Stimulated activated CD8-positive, alpha-beta memory T cell treated with anti-CD3 and anti-CD28 coated beads, Interleukin-4, amount 100 ng/mL, for 24 hours (primary cell): ENCODE measurements at places on chromosomes 7 and 10.

GRCh38 chr10:86411281-86411841 lies 44.8 kb upstream of the GRID1 start:
- DNase-seq = no peak

GRCh38 chr7:158066085-158066484 lies 521.5 kb downstream of the PTPRN2 start:
- no peak for DNase-seq

GRCh38 chr10:14186245-14186644 lies 144.5 kb downstream of the FRMD4A start:
- no peak for DNase-seq

DNA sequence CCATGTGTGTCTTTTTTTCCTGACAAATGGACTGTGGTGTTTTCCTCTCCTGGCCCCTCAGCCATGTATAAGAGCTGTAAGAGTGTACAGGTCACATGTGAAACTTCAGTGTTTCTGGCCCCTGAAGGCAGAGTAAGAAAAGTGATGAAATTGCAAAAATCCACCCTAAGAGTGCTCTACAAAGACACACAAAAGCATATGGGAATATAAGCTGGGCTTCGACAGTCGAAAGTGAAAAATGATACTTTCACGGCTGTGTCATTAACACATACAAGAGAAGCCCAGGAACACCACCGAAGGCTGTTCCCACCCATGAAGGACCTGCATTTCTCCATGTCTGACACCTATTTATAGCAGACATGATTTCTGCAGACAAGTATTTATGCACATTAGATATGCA lies 192.2 kb downstream of the PARD3 start:
- no peak for DNase-seq

DNA sequence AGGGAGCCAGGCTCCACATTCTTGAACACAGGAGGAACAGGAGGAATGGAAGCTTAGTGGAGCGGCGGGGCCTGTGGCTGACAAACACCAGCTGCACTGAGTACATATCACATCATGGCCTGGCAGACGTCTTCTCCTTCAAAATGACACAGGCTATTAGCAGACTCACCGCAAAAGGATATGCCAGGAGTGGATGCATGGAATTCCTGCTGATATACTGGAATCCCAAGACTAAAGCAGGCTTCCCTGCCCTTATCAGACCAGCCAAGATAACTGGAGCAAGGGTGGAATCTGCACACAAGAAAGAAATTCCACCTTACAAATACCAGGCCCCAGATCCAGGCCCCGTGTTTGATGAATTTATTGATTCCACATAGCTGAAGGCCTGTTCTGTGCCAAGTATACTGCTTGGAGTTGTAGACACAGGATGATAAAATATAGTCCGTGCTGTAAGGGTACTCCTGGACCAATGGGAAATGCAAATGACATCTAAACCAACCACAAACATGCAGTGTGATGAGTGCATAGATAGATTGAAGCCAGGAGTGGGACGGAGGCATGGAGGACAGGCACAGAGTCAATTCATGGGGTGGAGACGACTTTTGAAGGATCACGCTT lies 480.5 kb upstream of the ZMIZ1 start:
- no peak for DNase-seq

GRCh38 chr7:44112231-44112996 lies 8.3 kb downstream of the AEBP1 start:
- DNase-seq = no peak

DNA sequence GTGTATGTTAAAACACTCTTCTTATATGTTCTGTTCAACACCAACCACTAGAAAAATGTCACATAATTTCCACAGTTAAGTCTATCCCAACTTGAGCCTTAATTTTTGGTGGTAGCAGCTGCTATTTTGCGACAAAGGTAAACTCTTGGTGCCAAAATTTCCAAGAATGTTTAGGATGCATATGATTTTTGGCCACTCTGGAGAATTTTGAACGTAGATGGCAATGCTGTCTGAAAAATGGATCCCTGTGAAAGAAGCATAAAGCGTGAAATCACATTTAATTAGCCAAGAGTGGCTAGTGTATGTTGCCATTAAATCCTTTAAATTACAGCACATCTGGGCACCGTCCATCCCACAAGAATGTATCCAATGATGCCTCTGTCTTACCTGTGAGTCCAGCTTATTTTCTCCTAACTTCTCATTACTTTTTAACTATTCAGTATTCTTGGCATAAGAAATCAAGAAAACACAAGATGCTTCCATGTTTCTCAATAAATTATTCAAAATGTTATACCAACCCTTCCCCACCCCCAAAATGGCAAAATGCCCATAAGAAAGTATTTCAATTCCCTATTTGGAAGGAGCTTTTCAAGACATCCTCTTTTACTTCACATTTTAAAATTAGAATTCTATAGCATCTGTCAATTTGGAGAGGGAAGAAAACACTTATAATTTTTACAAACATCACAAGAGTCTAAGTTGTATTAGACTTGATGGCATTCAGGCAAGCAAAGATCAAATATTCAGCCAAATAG lies 12.4 kb downstream of the PTPRZ1 start:
- no peak for DNase-seq

DNA sequence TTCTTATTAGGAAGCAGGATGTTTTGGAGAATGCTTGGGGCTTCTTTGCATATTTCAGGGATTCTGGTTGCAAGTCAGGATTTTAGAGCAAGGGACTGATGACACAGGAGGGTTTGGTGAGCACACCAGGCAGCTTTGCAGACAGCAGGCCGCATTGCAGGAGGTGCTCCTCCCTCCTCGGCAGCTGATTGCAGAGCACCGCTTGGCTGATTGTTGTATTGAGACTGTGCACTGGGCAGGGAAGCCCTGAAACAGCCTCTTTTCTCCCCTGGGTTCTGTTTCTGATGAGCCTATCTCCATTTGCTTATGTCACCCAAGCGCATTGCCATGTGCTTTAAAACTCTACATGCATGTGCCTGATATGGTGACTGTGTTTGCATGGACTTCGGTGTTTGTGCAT lies 769.6 kb downstream of the GRID1 start:
- no peak for DNase-seq

GRCh38 chr10:88119160-88119559 lies 255.7 kb downstream of the PTEN start:
- no peak for DNase-seq

GRCh38 chr10:108180878-108181277 lies 1016.4 kb upstream of the SORCS1 start:
- DNase-seq = no peak

- DNase-seq = no peak
Observed at GRCh38 chr10:113444766-113445365, 108.0 kb upstream of the HABP2 start.

DNA sequence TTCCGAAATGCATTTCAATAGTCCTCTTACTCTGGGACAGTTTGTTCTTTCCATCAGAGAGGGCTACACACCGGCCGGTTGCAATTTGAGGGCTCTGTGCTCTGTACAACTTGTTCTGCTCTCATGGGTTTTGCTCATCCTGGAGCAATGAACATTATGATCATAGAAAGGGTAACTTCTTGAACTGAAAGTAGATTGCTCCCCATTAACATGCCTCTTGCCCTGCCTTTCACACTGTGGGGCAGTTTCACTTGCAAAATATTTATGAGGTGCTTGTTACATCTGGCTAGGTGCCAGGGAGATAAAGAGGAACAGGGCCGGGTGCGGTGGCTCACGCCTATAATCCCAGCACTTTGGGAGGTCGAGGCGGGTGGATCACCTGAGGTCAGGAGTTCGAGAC lies 97.3 kb upstream of the MPP7 start:
- no peak for DNase-seq

DNA sequence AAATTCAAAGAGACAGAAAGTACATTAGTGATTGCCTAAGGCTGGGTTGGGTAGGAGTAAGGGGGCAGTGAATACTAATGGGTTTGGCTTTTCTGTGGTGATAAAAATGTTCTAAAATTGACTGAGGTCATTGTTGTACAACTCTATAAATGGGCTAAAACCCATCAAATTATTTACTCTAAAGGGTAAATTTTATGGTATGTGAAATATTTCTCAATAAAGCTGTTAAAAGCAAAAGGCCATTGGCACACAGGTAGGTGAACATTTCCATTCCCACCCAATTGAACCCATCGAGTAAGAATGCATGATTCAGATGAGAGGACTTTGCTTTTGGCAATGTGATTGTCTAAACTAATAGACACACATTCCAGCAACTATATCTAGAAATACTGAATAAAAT lies 579.4 kb downstream of the GATA3 start:
- no peak for DNase-seq
